GM20000 (cell line): ENCODE measurements at places on chromosomes 16 and 17.

GRCh38 chr17:8574687-8575086 lies 55.8 kb downstream of the MYH10 start:
- DNase-seq: no peak

DNA sequence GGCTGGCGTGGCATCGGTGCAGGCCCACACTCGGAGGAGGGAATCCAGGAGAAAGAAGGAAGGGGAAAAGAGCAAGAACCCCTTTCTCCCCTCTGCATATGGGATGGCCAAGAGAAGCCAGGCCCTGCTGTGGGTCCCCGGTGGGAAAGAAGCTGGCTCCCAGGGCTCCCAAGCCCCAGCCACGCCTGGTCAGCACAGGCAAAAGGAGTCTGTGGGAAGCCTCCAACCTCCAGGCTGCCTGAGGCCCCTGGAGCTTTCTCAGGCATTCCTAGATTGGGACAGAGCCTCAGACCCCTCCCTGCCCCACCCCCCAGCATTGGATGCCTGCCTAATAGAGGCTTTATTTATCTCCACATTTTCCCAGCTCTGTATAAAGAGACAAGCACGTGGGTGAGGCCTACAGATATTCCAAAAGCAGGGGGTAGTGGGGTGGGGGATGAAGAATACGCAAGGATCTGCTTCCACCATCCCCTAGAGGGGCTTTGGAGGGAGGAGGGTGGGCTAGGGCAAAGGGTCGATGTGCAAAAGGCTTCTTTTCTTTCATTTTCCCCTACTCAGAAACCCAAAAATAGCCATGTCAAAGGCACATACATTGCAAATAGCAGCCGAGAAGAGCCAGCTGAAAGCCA lies 56.4 kb downstream of the MPRIP start:
- no peak for DNase-seq

DNA sequence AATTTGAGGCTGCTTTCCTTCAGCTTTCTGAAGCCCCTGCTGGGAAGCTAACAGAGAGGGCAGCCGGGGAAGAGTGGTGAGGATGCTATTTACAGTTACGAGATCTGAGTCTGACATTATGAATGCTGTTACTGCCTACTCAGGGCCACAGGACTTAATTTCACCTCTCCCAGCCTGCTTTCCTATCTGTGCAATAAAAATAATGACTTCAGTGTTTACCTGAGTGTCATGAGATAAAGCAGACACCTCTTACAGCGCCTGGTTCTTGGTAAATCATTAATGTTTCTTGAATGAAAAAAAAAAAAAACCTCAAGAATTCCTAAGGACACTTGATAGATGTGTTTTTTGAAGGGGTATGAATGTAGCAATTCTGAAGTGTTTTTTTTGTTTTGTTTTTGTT lies 24.2 kb upstream of the CPHXL start:
- no peak for DNase-seq

DNA sequence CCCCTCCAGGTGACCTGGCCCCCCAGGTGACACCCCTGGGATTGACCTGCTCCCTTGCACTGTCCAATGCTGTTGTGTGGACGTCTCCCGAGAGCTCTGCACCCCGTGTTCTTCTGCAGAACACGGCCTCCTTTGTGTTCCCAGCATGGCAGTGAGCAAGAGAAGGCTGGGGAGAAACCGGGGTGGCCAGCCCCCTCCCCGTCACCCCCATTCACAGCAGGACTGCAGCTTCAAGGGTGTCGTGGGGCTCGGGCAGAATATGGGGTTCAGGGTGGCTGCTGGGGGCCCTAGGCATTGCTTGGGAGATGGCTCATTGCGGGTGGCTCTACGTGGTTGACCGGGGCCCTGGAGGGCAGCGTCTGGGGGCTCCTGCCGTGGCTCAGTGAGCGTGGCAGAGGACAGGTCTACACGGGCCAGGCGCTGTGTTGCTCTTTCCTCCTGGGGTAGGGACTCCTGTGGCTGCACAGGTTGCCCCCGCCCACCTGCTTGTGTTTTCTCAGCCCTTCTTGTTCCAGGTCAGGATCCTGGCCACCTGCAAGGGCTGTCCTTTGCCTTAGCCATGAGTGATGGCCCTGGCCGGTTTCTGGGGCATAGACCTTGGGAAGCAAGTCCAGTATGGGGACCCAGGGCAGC lies 12.5 kb downstream of the GSE1 start:
- DNase-seq: no peak

DNA sequence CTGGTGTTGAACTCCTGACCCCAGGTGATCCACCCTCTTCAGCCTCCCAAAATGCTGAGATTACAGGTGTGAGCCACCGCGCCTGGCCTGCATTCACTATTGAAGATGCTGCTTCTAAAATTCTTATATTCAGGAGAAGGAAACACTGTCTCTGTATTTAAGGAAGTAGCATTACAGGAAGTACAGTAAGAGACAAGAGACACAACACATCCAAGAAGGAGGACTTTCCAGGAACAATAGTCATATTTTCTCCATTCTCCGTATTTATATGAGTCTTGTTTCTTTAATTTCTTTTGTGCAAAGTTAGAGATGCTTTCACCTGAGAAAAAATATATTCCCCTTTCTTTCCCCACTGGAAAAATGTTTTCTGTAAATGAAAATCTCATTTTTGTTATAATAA lies 18.3 kb upstream of the ABCA3 start:
- DNase-seq: no peak

DNA sequence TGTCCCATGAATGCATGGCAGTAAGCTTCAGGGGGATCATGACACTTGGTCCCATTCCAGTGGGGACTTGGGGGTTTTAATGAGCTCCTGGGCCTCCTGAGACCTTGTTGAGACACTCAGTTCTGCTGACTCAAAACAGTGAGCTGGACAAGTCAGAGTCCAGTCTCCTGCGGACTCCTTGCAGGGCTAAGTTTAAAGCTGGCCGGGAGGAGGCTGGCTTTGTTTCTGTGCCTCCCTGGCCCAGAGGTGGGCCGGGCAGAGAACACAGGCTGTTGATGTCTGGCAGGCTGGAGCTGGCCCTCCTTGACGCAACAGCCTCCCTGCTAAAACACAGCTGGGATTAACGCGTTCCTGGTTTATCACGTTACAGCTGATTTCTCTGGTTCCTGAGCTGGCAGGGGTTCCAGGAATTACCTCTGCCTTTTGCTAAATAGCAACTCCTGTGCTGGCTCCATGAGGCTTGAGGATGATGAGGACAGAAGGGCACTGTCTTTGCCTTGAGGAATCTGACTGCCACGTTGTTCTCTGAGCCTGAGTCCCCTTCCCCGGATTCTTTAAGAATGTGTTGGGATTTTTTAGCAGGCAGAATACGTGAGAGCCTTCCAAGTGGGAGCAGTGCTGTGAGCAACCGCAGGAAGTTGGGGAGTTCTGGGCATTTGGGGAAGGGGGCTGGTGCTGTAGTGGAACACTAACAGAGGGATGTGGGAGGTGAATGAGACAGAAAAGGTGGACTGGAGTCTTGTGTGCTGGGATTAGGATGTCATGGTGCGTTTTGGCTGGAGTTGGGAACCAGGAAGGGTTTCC lies 2.0 kb downstream of the GPT2 start:
- DNase-seq: no peak
